ENCODE measurements at places on chromosomes 4 and X.
A peak's percentile ranks its signal among the peaks of the same experiment; 100 is the strongest.

- DNase-seq, result no peak
These were observed 110.0 kb upstream of the NKX1-1 start for GRCh38 chr4:1516261-1516660.

DNA sequence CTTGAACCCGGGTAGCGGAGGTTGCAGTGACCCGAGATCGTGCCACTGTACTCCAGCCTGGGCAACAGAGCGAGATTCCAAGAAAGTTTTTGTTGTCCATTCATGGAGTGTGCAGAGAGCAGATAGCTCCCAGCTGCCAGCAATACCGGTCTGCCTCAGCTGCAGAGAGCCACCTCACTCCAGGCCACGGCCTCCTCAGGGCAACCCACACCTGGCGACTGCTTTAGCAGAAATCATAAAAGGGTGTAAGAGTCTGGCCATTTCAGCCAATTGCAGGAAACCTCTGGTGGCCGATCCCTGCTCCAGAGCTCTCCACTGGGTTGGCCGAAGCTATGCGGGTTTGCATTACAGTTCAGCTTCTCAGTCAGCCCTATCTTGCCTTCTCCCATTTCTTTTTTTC is 227.4 kb upstream of the BCOR start:
- no peak for DNase-seq

GRCh38 chr4:177323416-177323815 is 13.7 kb downstream of the NEIL3 start:
- DNase-seq, result no peak

GRCh38 chr4:151991001-151991883 is 230.4 kb upstream of the GATB start:
- no peak for DNase-seq

GRCh38 chrX:107135049-107135964 is 16.7 kb upstream of the RBM41 start:
- DNase-seq, result no peak

DNA sequence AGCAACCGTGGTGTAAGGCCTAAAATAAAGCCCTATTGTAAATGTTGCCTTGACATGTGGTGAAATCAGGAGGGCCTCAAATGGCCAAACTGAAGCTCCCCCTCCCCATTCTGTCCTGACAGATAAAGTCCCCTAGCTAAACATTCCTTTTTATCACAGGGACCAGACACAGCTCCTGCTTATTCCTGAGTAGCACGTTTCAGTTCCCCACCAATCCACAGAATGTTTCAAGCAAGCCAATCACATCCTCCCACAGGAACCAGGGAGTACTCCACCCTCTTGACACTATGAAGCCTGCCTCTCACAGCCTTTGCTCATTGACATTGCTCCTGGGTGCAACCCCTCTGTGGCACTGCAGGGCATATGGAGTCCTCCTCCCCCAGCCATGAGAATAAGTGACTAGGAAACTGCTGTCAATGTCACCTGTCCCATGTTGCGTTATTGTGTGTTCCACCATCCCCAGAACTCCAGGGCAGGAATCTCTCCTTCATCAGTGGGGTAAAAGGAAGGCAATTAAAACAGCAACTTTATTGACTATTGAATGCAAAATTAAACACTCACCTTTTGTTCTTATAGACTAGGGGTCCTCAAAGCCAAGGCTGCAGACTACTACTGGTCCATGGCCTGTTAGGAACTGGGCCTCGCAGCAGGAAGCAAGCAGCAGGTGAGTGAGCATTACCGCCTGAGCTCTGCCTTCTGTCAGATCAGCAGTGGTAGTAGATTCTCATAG is 128.1 kb downstream of the COL25A1 start:
- DNase-seq, result no peak

- DNase-seq, result no peak
These were observed 57.7 kb downstream of the TRIM2 start for GRCh38 chr4:153261914-153262313.

DNA sequence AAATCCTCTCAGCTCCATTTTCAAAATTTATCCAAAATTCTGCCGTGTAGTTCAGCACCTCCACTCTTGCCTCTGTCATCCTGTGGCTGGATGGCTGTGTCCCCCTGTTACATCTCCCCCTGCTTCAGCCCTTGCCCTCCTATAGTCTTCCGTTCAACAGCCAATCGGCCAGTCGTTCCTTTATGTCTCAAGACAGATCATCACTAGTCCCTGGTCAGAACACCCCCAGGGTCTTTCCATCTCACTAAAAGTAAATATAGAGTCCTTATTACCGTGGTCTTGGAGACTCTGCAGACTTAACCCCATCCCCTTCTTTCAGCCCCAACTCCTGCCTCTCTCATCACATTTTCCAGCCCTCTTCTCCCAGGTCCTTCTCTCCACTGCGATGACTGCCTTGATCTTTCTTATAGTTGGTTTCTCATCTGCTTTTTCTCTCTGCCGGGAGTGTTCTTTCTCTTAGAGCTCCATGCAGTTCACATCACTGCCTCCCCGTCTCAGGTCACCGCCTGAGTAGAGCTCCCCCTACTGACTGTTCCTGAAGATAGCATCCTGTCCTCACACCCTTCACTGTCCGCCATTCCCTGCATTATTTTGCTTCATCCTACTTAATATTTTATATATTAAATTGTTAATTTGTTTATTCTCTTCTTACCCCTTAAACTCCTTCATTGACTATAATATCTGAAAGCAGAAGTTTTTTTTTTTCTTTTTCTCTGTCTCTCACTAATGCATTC is 736.9 kb upstream of the MAGEB2 start:
- DNase-seq, result peak; percentile 1

- no peak for DNase-seq
These were observed 62.8 kb downstream of the CCSER1 start for GRCh38 chr4:90189946-90190345.

DNA sequence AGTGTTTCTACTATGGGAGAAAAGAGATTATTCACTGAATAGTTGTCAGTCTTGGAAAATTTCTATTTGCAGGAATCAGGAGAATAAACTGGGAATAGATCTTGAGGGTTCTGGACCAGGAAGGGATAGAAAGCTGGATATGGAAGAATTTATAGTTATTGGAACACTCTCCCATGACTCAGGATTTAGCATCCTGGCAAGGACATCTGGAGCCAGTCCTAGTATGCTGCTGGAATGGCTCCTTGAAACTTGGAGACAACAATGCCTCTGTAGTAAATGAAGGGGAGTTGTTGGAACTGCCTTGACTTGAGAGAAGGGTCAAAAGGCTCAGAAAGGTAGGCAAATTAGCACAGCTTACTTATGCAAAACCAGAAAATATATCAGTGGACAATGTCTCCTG is 23.5 kb upstream of the THOC2 start:
- no peak for DNase-seq

DNA sequence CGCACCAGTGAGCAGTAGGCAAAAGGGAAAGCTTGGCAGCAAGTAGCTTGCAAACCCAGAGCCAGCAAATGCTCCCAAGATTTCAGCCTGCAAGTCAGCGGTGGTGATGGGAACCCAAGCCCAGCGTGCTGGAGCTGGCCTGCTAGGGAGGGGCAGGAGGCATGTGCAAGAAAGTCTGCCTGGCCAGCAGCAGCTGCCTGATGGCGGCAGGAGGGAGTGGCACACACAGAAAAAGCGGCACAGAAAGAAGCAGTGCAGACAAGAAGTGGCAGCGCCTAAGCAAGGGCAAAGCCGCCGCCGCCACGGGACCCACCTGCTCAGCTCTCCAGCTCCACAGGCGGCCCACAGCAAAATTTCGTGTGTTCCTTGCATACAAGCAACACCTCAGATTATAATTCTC is 1206.5 kb upstream of the PABPC4L start:
- DNase-seq, result no peak

GRCh38 chr4:57043347-57044251 is 64.9 kb downstream of the POLR2B start:
- DNase-seq, result no peak

- DNase-seq, result no peak
These were observed 969.5 kb downstream of the PCDH18 start for GRCh38 chr4:136562834-136563233.

- no peak for DNase-seq
These were observed 33.9 kb downstream of the WDR1 start for GRCh38 chr4:10082459-10083272.

DNA sequence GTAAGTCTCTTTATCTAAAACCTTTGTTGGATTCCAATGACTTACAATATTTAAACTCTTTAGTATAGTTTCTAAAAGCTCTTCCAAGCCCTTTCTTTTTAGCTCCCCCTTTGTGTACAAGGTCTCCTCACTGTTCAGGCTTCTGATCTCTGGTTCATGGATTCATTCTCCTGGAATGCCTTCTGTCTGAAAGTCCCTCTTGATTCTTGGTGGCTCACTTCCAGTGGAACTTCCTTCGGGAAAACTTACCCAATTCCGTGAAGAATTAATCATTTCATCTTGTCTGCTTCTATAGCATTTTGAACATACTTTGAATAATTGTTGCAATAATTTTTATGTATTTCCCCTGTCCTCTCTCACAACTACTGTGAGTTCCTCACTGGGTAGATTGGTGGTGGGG is 3.6 kb downstream of the ARHGAP24 start:
- DNase-seq, result no peak
